ENCODE measurements at places on chromosomes 6 and 20.

DNA sequence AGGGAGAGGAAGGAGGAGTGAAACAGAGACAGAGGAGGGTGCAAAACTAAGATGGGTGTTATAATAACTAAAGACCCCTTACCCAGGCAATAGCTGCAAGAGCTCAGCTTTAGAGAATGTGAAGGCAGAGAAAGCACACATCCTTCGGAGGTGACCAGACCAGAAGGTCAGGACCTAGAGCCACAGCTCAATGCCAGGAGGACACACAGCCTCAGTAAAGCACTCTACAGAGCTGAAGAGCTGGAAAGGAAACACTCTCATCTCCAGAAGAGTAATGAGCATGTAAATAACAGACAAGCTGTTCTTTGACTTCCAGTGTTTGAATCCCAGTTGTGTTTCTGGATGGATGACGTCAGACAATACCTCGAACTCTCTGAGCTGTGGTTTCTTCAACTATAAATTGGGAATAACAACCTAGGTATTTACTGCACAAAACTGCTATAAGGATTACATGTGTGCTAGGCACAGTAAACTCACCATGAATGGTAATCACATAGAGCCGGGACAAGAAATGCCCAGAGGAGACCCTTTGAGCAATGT is 63.2 kb downstream of the MAP3K5 start:
- peak; percentile 18 for DNase-seq

DNA sequence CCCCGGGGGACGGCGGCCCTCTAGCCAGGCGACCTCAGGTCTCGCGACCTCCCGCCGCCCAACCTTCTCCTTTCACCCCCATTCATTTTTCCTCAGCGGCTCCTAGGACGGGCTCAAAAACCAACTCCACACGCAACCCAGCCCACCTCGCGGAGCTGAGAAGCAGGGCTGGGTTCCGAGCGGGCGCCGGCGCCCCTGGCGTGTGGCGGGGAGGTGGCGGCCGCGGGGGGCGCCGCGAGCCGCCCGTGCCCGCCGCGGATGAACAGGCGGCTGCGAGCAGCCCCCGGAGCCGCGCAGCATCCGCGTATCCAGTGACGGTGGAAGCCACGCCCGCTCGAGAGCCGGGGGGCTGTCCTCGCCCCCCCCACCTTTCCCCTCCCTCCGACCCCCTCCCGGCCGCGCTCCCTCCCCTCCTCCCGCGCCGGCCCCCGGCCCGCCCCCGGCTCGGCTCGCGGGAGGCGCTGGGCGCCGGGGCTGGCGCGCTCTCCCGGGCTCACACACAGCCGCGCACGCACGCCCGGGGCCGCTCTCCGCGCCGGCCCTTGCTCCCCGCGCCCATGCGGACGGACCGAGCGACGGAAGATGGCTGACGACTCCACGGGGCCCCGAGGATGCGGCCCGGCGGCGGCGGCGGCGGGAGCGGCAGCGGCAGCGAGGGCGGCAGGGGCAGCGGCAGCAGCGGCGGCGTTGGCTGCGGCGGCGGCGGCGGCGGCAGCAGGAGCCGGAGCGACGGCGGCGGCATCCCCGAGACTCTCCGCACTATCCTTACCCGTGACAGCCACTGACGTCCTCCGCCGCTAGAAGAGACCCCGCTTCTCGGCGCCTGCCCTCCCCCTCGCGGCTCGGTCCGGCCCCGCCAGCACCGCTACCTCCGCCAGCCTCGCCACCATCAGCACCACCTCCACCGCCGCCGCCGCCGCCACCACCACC is at the start of gene SOBP:
TSS of gene SOBP (plus strand) at position 482 of the 930 bp plus-strand sequence. CDS start 500 bp downstream, outside the sequence.
- DNase-seq = peak; percentile 51

DNA sequence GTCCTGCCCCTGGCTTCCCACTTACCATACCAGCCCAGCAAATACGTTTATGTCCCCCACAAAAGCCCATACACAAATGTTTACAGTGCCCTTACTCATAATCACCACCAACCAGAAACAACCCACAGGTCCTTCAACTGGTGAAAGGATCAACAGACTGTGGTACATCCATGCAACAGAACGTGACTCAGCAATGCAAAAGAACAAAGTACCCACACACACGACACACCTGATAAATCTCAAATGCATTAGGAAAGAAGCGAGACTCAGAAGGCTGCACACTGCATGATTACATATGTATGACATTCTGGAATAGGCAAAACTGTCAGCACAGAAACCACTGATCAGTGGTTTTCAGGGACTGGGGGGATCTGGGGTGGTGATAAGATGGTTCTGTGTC is 20.5 kb downstream of the NCR2 start:
- no peak for DNase-seq

- DNase-seq = no peak
Measured at GRCh38 chr20:22525821-22526220, 58.6 kb downstream of the FOXA2 start.

DNA sequence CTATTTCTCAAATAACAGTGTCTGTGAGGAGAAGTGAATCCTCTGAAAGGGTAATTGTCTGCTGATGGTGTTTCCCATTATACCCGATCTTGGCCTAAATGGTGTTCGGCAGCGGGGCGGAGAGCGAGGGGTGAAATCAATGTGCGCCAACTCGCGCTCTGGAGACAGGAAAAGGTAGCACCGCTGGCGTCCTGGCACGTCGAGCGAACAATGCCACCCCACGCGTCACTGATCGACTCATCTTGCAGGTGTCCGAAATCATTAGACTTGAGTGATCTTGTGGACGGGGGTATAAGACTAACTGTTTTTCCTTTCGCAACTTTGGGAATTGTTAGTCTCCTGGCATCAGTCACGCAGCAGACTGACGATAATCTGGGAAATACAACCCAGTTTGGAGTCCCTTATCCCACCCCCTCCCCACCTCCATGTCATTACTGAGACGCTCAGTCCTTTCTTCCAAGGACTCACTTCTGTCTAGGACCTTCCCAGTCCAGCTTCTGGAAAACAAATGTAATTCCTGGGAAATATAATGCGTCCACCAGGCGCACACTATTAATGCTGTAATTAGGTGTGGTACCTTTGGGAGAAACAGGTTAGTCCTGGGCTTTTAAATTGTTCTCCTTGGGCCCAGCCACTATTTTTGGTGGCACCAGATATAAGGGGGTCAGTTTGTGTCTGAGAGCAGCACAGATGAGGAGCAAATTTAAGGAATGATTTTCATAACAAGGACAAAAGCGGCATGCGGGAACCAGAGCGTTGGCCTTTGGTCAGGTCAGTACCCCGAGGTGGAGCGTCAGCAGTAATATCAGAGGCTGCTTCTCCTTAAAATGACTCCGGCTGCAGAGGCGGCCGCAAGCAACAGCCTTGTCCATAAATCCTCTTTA is 2.3 kb downstream of the LINC00237 start:
- no peak for DNase-seq

GRCh38 chr20:18272451-18272850 is 15.9 kb upstream of the ZNF133 start:
- DNase-seq = peak; percentile 40

DNA sequence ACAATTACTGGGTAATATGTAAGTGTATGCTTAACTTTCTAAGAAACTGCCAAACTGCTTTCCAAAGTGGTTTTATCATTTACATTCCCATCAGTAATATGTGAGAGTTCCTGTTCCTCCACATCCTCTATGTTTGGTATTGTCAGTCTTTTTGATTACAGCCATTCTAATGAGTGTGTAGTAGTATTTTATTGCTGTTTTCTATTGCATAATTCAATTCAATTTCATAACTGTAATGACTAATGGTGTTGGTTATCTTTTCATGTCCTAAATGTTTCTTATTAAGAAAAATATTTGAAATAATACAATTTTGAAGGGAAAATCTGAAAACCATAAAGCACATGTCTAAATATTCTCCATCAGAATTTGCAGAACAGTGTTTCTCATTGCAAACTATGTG is 119.3 kb downstream of the MAP3K7 start:
- DNase-seq = no peak

DNA sequence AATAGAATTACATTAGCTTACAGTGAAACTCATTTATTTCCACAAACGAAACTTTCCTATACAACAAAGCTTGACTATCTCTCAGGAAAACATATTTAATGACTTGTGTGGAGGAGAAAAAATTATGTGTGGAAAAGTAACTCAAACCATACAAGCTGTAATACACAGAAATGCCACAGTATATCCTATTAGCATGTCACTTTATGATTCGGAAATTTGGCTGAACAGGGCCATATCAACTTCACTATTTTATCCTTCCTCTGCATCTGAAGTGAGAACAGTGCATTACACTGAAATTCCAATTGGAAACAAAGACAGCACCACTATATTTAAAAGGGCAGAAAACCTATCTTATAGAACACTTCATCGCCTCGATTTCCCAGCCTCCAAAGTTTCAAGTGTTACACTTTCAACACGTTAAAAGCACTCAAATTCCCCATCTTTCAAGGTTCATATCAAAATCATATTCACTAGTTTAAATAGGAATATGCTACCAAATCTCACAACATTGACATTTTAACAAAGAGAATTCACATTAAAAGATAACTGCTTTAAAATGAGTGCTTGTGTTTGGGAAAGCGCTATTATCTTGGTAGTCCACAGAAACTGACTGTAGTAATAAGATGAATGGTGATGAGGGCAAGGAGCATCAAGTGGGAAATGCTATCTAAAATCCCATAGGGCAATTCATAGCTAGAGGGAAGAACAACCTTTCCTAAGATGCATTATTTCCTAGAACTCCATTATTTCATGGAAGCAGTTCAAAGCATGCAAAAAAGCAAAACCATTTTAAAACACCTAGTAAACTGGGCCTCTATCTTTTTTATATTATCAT is 1.8 kb downstream of the REV3L start:
- DNase-seq = peak; percentile 50

DNA sequence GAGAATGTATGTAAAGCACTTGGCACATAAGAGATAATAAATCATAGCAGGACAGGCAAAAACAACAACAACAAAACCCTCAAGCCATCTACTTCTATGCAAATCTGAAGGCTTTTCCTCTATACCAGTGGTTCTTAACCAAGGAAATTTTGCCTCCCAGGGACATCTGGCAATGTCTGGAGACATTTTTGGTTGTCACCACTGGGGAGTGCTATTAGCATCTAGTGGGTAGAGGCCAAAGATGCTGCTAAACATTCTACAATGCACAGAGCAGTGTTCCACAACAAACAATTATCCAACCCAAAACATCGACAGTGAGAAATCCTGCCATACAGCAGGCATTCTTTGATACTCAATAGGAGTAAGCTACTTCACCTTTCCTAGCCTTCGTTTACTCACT is 28.2 kb downstream of the NDRG3 start:
- DNase-seq = peak; percentile 18

GRCh38 chr6:38179300-38179699 is 359.8 kb downstream of the ZFAND3 start:
- no peak for DNase-seq

- DNase-seq = no peak
Measured at GRCh38 chr6:170185175-170185978, 105.5 kb downstream of the DLL1 start.

Measured in fibroblast of mammary gland (primary cell).